Fibroblast of mammary gland (primary cell): ENCODE measurements at places on chromosomes 3 and 15.
A peak's percentile ranks its signal among the peaks of the same experiment; 100 is the strongest.

- DNase-seq: no peak
Measured at GRCh38 chr15:70031261-70031660, 66.5 kb downstream of the TLE3 start.

- DNase-seq: no peak
Measured at GRCh38 chr15:73464602-73465001, 21.6 kb downstream of the REC114 start.

DNA sequence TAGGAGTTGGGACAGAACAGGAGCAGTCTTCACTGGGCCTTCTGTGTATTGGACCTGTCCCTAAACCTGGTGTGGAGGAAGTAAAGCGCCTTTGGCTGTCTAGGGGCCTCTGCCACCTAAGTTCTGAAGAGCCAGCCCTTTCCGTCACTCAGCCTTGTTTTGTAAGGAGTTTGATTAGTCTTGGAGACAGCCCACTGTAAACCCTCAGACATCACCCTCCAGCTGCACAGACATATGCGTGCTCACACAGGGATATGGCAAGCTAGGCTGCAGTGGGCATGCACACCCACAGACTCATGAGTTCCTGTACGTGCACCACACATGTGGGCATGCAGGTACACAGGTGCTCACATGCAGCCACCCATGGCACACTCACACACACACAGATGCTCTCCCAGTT lies 5.2 kb downstream of the PRKCD start:
- DNase-seq: no peak

- DNase-seq: peak; percentile 50
Measured at GRCh38 chr3:64023861-64024223, 548 bp upstream of the PSMD6 start.

DNA sequence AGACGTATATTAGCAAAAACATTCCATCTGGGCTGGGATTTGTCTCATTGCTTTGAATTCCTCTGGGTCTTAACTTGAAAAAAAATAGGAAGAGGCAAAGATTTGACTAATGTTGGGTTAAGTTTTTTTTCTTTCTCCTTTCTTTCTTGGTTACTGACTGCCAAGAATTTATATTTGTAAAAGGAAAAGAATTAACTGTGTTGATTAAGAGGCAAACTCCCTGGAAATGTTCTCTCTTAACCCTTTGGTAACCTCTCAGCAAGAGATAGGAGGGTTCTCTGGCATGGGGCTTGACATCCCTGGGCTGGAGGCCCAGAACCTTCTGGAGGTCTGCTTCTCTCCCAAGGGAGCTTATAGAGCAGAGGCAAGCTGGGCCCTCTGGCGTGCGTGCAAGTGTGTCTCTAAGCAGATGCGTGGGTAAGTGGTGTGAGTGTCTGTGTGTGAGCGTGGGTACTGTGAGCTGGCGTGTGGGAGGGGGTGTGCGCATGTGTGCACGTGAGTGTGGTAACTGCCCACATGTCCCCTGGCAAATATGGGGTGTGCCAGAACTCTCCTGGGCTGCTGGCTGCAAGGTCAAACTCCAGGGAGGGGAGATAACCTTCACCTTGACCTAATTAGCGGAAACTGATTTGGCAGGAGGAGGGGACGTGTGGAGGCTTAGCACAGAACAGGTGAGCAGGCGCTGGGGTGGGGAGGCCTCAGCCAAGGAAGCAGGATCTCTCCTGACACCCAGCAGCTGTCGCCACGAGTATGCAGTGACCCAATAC lies 49.4 kb upstream of the MAGEF1 start:
- DNase-seq: peak; percentile 85

- no peak for DNase-seq
Measured at GRCh38 chr3:168859143-168859542, 763.4 kb upstream of the GOLIM4 start.

- peak; percentile 28 for DNase-seq
Measured at GRCh38 chr15:88994286-88994685, 81.1 kb upstream of the MFGE8 start.

GRCh38 chr3:184691397-184692231 lies 20.2 kb downstream of the MAGEF1 start:
- no peak for DNase-seq

DNA sequence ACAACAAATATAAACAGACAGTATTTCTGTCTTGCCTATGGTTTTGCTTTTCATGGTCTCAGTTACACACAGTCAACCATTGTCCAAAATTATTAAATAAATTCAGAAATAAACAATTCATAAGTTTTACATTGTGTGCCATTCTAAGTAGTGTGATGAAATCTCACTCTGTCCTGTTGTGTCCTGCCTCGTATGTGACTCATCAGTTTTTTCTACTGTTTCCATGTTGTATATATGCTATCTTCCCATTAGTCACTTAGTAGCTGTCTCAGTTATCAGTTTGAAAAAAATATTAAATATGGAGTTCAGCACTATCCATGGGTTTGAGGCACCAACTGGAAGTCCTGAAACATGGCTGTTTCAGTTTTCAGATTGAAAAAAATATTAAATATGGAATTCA lies 282.4 kb upstream of the GRM7 start:
- no peak for DNase-seq

GRCh38 chr3:8870134-8870533 lies 93.1 kb downstream of the RAD18 start:
- no peak for DNase-seq

- DNase-seq: no peak
Measured at GRCh38 chr15:92161039-92161670, 232.5 kb upstream of the ST8SIA2 start.

DNA sequence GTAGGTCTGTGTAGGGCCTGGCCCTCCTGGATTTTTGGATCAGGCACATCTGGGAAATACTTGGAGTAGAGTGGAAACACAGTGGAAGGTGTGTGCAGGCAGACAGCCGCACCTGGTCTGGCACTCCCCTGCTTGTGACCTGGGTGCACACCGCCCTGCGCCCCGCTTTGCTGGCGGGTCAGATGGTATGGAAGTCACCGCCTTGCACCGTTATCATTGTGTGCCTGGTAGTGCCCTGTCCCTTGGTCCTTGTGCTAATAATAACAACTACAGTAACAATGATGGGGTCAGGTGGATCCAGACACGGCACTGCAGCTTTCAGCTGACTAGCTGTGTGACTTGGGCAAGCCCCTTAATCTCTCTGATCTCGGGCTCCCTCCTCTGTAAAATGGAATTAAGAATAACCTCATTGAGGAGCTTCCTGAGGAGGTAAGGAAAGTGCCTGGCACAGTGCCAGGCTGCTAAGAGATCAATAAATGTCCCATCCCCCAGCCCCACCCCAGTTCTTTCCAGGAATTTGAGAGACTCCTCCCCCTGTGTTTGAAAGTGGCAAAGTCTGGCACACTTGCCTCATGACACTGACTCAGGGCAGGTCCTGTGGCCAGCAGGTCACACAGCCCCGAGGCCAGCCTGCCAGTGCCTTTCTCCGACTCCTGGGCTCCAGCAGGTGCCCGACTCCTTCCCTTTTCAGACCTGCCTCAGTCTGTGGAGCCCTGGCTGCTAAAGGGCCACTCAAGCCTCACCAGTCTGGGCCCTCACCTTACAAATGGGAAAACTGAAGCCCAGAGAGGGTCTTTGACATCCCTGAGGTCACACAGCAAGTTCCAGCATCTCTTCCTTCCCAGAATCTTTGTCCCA lies 9.8 kb downstream of the ISG20 start:
- DNase-seq: peak; percentile 59

DNA sequence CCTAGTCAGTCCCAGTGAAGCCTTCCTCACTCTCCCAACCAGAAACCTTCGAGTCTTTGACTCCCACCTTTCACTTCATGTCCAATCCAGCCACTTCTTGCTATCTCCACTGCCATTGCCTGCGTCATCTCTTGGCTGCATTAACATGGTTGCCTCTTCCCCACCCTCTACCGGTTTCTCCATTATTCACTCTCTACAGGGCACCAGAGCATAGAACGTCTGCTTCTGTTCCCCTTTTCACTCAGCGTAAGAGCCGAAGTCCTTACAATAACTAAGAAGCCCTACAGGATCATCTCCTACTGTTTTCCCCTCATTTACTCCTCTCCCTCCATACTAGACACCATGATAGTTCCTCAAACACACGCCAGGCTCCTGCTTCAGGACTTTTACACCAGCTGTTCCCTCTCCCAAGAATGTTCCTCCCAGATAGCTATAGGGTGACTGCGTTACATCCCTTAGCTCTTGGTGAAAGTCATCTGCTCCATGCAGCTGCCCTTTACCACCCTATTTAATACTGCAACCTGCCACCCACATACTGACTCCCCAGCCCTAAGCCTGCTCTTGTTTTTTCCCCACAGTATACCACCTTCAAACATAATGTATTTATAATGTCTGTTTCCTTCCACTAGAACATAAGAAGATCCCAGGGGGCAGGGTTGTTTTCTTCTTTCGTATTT lies 30.9 kb downstream of the RCN2 start:
- no peak for DNase-seq

- DNase-seq: no peak
Measured at GRCh38 chr15:74543583-74543982, 2.6 kb downstream of the ARID3B start.

GRCh38 chr3:16768014-16768413 lies 116.7 kb upstream of the PLCL2 start:
- no peak for DNase-seq

DNA sequence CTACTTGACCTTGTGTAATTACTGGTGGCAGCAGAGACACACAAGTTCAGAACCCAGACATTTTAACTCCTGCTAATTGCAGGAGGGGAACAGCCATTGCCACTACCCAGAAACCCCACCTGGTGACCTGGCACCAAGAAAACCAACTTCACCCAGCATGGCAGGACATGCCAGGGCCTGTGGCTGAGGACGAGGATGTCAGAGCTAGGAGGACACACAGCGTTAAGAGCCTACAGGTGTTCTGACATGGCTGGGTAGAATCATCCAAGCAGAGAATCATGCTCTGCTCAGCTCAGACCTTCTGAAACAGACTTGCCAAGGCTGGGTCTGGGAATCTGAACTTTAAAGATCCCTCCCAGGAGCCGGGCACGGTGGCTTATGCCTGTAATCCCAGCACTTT lies 11.7 kb upstream of the SPATA12 start:
- DNase-seq: no peak
